ENCODE measurements at places on chromosomes 2 and 18.
A peak's percentile ranks its signal among the peaks of the same experiment; 100 is the strongest.

GRCh38 chr2:232598293-232598692, 35.1 kb upstream of the EFHD1 start:
- DNase-seq: no peak

GRCh38 chr2:158823486-158824237, 28.5 kb downstream of the DAPL1 start:
- no peak for DNase-seq

- DNase-seq: peak; percentile 29
Observed at GRCh38 chr18:34222307-34223163, 2.2 kb downstream of the NOL4 start.

DNA sequence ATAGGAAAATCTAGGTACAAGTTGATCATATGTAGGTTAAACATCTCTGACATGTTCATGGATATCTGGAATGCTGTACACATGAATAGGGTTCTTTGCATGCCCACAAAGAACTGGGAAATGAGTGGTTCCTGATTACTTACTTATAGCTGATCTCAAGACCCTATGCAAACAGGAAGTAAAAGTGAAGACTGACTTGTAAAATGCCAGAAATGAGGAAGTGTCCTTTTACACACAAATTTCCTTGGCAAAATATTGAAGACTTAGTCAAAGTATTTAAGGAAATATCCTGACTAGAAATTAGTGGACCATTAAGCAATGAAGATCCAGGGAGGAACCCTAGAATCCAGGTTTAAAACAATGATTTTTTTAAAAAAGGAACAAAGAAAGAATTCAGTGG, 203.7 kb upstream of the DLGAP1 start:
- DNase-seq: no peak

GRCh38 chr18:79528846-79529245, 133.1 kb downstream of the NFATC1 start:
- peak; percentile 88 for DNase-seq

GRCh38 chr18:13811993-13812392, 12.0 kb upstream of the MC5R start:
- peak; percentile 36 for DNase-seq

DNA sequence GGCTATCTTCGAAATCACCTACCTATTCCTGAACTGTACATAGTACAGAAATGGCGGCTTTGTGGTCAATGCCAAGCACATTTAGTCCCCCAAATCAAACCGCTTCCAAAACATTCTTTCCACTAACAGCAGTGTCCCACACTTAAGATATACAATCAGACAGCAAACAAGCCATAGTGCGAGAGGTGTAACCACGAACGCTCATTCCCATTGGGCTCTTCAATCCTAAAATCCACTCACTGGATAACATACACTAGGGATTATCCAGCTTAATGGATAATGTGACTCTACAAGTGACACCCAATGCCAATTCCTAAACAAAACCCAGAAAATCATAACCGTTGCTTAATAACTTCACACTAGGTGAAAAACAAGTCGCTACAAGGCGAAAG, 2.0 kb downstream of the XPO1 start:
- DNase-seq: no peak

GRCh38 chr2:45928946-45929345, 277.5 kb downstream of the PRKCE start:
- no peak for DNase-seq

DNA sequence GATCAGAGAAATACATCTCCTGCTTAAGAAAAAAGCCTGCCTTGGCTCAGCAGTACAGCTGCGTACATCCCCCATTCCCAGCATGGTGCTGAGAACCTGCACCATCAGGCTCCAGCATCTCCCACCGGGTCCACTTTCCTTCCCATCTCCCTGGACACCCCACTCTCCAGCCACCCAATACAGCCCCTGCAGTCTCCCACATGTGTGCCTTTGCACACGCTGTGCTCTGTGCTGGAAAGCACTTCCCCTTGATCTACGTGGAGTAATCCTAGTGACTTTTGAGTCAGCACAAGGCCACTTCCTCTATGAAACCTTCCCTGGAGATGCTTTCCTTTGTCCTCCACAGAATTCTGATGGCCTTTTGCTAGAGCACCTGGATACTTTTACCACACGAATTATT, 17.0 kb downstream of the STAT1 start:
- no peak for DNase-seq

GRCh38 chr2:144470334-144470733, 49.6 kb downstream of the ZEB2 start:
- DNase-seq: no peak

- no peak for DNase-seq
Observed at GRCh38 chr18:46336278-46337111, 232.3 kb downstream of the HAUS1 start.

DNA sequence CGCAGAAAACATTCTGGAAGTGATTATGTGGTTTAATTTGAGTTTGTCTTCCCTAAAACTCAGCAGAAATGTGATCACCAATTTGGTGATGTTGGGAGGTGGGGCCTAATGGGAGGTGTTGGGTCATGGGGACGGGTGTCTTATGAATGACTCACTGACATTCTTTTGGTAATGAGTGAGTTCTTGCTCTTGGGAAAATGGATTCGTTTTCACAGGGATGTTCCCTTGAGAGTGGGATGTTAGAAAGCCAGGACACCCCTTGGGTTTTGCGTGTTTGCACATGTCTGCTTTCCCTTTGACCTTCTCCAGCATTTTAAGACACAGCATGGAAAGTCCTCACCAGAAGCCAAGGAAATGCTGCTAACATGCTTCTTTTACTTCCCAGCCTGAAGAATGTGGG, 321.5 kb upstream of the NT5C1B start:
- DNase-seq: peak; percentile 79

- peak; percentile 52 for DNase-seq
Observed at GRCh38 chr18:26386002-26386401, 159.8 kb downstream of the TAF4B start.

GRCh38 chr2:225993430-225993829, 593.9 kb downstream of the NYAP2 start:
- no peak for DNase-seq

DNA sequence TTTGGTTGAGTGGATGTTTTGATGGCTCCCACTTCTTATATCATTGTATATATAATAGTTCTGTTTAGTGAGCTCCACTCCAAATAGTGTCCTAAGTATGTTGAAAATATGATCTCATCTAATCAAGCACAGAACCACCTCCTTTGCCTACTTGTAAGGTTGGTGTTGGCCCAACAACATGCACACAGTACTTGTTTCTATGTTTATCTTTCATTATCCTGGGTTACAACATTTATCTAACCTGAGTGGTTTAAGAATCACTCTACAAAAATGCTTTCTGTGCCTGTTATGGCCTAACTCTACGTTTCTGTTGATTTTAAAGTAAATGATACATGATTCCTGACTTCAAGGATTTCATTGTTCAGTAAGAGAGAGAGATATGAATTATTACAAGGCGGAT, 281.9 kb downstream of the FIGN start:
- DNase-seq: no peak

GRCh38 chr18:53755914-53756609, 468.4 kb downstream of the MBD2 start:
- no peak for DNase-seq

- DNase-seq: peak; percentile 40
Observed at GRCh38 chr2:199460101-199460671, 2.4 kb upstream of the SATB2 start.

DNA sequence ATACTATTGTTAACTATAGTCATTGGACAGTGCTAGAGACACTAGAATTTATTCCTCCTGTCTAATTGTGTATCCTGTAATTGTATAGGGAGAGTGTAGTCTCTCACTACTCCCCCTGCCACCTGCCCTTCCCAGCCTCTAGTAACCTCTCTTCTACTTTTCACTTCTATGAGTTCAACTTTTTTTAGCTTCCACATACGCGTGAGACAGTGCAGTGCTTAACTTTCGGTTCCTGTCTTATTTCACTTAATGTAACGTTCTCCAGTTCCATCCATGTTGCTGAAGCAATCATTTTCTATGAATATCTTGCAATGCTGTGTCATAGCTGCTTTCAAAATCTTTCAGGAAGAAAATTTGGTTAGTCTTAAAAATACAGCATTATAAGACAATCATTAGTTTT, 22.8 kb upstream of the RUFY4 start:
- DNase-seq: no peak

GRCh38 chr2:191571163-191571769, 106.7 kb upstream of the NABP1 start:
- DNase-seq: peak; percentile 57

DNA sequence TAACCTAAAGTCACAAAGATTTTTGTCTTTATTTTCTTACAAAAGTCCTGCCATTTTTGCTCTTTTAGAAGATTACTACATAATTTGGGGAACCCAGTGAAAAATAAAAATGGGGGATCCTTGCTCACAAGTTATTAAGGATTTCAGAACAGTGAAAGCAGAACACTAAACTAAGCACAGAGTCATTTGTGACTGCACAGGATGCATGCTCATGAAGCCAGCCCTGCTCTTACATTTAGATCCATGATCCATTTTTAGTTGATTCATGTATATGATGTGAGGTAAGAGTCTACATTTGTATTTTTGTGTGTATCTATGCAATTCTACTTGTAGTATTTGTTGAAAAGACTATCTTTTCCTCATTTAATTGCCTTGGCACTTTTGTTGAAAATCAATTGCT, 21.8 kb downstream of the SP140L start:
- no peak for DNase-seq

DNA sequence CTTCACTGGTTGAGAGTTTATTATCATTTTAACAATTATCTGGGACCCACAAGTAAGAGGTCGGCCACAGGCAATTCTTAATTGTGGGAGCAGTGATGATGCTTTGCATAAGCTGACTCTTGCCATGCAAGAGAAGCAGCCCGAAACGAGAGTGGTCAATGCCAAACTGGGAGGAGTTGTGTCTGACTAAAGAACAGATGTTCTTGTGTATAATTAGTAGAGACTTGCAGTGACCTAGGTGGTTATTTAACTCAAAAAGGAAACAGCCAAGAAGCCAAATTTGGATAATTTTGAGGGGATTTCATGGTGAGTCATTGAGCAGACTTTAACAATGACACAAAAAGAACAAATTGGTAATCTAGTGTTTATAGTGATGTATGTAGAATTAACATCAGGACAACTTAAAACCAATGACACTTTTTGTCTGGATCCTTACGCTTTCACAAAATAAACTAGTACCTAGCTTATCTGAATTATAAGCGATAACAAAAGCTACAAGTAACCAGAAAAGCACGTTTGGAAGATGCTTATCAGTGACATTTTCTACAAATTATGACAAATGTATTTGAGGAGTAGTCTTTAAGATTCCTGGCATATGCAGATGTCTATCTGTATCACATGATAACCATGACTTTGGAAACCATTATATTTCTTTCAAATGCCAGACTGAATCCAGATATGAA, 184.7 kb upstream of the DLGAP1 start:
- no peak for DNase-seq

DNA sequence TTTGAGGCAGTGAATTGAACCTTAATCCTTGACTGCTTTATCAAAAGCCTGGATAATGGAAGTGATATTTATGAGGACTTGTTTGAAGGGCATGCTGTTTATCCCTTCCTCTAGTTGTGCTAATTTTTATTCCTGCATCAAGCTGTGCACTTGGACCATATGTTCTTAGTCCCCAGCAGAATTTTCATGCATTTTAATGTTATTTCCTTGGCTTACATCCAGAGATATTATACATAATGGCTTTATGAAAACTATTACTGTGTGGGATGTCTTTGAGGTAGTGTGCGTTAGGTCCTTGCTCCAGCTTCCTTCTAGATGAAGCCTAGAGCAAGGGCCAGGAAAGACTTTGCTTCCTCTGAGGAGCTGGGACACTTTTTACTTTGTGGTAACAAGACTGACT, 378.4 kb downstream of the LPIN1 start:
- DNase-seq: no peak

GRCh38 chr2:1967242-1968208, 223.2 kb upstream of the PXDN start:
- DNase-seq: no peak

DNA sequence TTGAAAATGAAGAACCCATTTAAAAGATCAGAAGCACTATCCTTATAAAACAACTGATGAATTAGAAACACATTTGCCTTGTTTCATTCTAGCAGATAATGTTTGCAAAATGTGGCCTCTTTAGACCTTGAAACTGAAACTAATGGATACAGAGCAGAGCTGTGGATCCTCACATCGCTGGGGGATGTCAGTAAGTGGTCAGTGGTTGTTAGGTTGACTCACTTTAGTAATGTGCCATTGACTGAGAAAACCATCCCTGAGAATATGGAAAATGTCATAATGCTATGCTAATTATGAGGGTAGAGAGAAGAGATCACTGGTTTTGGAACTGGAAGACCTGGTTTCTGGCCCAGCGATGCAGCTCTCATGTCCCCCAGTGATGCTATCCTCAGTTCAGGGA, 176.7 kb downstream of the MYO1B start:
- no peak for DNase-seq

DNA sequence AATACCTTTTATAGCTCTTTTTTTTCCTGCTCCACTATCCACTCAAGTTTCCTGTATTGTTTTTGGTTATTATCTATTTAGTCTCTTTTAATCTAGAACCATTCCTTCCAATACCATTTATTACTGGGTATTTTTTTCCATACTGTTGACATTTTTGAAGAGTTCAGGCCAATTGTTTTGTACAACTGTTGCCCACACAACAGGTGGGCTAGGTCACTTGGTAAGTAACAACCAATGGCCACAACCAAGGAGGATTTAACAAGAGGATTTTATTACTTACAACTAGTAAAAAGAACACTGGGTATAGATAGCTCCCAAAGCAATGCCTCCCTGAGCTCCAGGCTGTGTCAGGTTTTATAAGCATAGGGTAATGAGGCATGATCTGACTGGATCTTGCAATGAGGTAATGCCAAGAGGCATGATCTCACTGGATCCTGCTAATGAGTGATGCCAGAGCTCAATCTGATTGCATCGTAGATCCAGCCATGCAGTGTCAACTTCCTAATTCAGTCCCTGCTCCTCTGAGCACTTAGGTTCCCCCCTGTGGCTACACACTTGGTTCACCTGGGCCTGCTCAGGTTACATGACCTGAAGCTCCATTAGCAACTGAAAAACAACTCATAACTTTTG, 7.1 kb upstream of the CEP68 start:
- no peak for DNase-seq

DNA sequence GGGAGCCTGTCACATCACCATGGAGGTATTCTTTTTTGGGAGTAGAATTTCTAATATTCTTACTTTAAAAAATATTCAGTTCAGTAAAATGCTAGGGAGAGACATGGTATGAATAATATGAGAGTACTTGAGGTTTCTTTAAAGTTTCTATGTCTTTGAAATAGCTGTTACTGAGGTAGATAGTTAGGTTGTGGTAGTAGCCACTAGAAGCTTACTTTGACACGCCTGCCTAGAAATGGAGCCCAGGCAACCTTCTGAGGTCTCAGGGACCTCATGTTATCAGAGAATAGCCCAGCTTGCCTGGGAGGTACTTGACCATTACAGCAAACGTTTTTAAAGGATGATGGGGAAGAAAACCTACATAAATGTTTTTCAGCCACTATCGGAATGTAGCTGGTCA, 131.2 kb downstream of the AGPS start:
- no peak for DNase-seq

All from GM03348 (cell line).